ENCODE measurements at places on chromosomes 16 and 17. TPM values are rescaled to one million over a fixed set of nuclear protein-coding genes. Genes with fewer than 3 reads are reported as not detected.

Gene GINS2
- total RNA-seq: 1.4 TPM

Gene ZNF469
- 0.64 TPM for total RNA-seq

Gene DOC2B
- 0.06 TPM for total RNA-seq

Gene TMEM97
- total RNA-seq: 2.4 TPM

Gene TMC8
- 430 TPM for total RNA-seq

Gene ITGAD
- not detected for total RNA-seq

Gene PARD6A
- 8.8 TPM for total RNA-seq

Gene NAGLU
- total RNA-seq: 20.6 TPM

Gene SERPINF2
- 1.3 TPM for total RNA-seq

Gene HID1
- total RNA-seq: 19.5 TPM

Gene IGF2BP1
- total RNA-seq: not detected

Gene COX6A2
- not detected for total RNA-seq

Gene FBXW10
- not detected for total RNA-seq

Gene GLTPD2
- total RNA-seq: not detected

Gene DYNLRB2
- 0.78 TPM for total RNA-seq

Gene SLC43A2
- 3.3 TPM for total RNA-seq

Gene OR1A1
- total RNA-seq: not detected

Gene CCDC40
- total RNA-seq: 1.3 TPM

Gene NLRC5
- total RNA-seq: 416 TPM

Gene OR1E2
- not detected for total RNA-seq

Gene NPIPA3
- 2.5 TPM for total RNA-seq

Gene OR1E1
- not detected for total RNA-seq

Gene PYDC1
- total RNA-seq: not detected

Gene HLF
- 3.9 TPM for total RNA-seq

Gene KRT36
- total RNA-seq: not detected

Gene CPNE2
- 3.8 TPM for total RNA-seq

Gene LGALS9B
- not detected for total RNA-seq

Gene YPEL2
- 42.4 TPM for total RNA-seq

Gene VASN
- 0.11 TPM for total RNA-seq

Gene ASB16
- not detected for total RNA-seq

Gene NOB1
- 49.9 TPM for total RNA-seq

Gene CDH3
- 0.39 TPM for total RNA-seq

Gene OTOA
- 0.11 TPM for total RNA-seq

Gene SCARF1
- total RNA-seq: 1.6 TPM

Gene SCGB1C2
- not detected for total RNA-seq

Gene SAMD14
- 1.3 TPM for total RNA-seq

Gene NDUFAB1
- total RNA-seq: 45.7 TPM

Gene ZFP3
- total RNA-seq: 12.0 TPM

Gene JPH3
- total RNA-seq: 0.09 TPM

Gene SLC13A2
- total RNA-seq: not detected

Gene CCDC200
- total RNA-seq: 2.1 TPM

Gene ABCC11
- not detected for total RNA-seq

Gene BIRC5
- 0.32 TPM for total RNA-seq

Gene NPIPA1
- 143 TPM for total RNA-seq

Gene CTCF
- total RNA-seq: 72.5 TPM

Gene NPIPA7
- total RNA-seq: 11.2 TPM

Gene SRP68
- 86.5 TPM for total RNA-seq

Gene PRSS33
- not detected for total RNA-seq

Gene TTYH2
- total RNA-seq: 42.4 TPM

Gene NXPH3
- total RNA-seq: not detected

Gene MEIOC
- total RNA-seq: not detected

Gene GPS1
- total RNA-seq: 89.0 TPM

Gene ASIC2
- total RNA-seq: not detected

Gene CCL17
- not detected for total RNA-seq

Gene NTHL1
- 12.0 TPM for total RNA-seq

Gene CD7
- 40.9 TPM for total RNA-seq

Gene ACAP1
- 507 TPM for total RNA-seq
